NCI-H187 treated with DMSO at 0.1 percent for 48 hours (cell line): ENCODE measurements at places on chromosomes 13 and 19.

GRCh38 chr13:34611671-34612070, 330.4 kb upstream of the NBEA start:
- DNase-seq, result no peak

DNA sequence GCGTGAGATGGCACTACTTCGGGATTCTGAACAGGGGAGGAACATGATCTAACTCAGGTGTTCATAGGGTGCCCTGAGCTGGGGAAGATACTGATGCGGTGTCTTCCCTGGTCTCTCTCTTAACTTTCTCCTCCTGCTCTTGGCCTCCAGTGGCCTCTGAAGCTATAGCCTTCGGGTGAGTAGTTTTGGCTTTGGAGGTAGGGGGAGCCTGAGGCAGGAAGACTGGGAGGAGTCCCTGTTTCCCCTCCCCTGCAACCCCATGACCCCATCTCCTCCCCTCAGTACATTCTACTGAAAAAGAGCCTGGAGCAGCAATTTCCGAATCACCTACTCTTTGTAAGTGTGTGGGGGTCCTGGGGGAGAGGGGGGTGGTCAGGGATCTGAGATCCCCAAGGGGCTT, 3.5 kb downstream of the SELENOV start:
- no peak for DNase-seq

- DNase-seq, result no peak
These were observed 491.3 kb downstream of the DIAPH3 start for GRCh38 chr13:59672445-59672844.

GRCh38 chr19:21046489-21046888, 26.0 kb downstream of the ZNF430 start:
- no peak for DNase-seq

GRCh38 chr13:99974939-99975561, 3.5 kb upstream of the ZIC5 start:
- DNase-seq, result no peak
